ENCODE measurements at places on chromosomes 4 and X.

DNA sequence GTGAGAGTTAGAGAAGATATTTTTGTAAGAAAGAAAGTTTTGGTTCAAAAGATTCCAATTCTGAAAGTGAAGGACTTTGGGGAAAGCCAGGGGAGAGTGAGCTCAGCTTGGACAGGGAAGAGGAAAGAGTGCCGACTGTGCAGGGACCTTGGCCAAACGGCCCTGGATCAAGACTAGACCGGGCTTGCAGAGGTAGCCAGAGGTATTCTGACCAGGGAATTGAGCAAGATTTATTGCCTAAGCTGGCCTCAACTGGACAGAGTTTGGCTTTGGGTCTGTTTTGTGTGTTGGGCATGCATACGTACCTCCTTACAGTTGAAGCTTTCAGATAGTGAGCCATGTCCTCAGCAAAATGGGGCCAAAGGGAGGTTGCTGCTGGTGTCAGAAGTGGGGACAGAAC lies 11.6 kb downstream of the PLAC1 start:
- no peak for DNase-seq

- no peak for DNase-seq
Observed at GRCh38 chr4:35818520-35818919, 425.8 kb downstream of the ARAP2 start.

DNA sequence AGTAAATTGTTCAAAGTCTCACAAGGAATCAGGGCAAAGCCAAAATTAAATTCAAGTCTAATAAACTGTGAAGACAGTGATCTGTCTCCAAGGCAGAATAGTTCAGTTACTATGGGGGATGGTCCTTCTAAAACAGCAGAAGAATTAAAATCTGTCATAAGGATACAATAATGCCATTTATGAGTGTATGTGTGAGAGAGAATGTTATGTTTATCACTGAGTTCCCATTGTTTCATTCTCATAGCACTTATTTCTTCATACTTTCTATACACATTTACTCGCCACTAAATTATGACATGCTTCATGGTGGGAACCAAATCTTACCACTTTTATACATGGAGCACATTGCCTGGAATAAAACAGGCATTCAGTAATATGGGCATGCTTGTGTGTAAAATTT lies 102.5 kb downstream of the AMMECR1 start:
- no peak for DNase-seq

DNA sequence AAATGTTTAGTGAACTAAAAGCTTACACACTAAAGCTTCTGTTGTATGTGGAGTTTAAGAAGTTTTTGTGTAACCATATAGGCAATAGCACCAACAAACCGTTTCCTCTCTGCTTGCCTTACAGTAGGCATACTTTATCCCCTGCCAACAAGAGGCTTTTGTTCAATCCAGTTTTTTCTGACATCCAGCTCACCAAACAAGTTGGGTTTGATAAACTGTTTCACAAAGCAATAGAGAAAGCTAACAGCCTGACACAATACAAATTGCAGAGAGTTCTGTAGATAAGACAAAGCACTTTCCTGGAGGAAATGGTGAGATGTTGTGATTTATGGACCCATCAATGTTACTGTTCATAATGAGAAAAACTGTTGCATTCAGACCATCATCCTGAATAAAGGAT lies 53.8 kb downstream of the PACRGL start:
- no peak for DNase-seq

DNA sequence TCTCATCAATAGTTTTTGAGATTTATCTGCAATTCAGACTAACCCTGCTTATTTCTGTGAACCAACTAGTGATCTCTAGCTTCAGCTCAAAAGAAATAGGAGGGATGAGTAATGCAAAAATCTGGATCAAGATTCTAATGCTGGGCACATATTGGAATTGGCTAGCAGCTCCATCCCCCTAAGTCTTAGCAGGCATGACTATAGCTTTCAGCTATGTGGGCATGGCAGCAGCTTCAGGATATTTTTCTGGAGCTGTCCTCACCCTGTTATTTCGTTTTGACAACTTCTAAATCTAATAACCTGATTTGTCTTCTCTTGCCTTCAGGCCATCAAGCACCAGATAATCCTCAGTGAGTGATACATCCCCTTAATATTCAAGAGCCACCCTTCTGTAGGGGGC lies 50.8 kb upstream of the GNPDA2 start:
- no peak for DNase-seq

DNA sequence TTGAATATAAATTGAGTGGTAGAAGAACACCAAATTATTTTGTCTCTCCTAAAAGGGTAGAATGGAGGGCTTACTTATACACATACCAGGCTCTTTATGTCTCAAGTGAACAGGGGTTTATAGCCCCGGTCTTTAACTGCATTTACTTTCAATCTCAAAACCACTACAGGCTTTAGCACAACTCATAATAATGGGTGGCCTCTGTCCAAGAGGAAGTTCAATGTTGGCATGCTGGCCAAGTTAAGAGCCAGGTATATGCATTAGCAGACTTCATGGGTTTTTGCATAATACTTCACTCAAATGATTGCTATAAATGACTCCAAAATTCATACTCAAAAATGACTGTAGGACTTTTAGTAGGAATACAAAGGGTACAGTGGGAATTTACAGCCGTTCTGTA lies 118.5 kb upstream of the OTUD4 start:
- DNase-seq = no peak

DNA sequence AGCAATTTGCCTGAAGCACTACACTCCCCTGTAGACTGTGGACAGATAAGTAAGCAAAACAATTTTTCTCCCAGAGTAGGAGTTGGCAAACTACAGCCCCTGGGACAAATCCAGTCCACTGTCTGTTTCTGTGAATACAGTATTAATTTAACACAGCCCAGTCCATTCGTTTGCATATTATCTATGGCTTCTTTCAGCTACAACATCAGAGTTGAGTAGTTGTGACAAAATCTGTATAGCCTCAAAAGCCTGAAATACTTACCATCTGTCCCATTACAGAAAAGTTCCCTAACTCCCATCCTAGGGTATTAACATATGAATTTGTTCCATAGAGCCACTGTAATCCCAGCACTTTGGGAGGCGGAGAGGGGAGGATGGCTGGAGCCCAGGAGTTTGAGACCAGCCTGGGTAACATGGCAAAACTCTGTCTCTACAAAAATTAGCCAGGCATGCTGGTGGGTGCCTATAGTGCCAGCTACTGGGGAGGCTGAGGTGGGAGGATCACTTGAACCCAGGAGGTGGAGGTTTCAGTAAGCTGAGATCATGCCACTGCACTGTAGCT lies 53.0 kb downstream of the AMELX start:
- no peak for DNase-seq

DNA sequence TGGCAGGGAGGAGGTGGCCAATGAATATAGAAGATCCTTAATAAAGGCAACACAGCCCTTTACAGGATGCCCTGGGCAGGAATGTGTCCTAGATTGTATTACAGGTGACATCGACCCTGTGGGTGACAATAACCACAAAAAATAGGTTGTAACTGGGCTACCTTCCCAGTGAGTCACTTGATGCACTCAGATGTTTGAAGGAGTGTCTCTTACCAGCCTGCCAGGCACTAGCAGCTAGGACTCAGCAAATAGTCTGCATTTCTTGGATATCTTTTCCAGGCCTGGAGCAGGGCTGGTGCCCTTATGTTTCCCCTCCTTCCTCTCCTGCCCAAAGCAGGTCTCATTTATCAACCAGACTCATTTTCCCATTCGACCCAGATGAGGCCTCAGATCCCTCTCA lies 50.9 kb upstream of the TMEM164 start:
- no peak for DNase-seq

DNA sequence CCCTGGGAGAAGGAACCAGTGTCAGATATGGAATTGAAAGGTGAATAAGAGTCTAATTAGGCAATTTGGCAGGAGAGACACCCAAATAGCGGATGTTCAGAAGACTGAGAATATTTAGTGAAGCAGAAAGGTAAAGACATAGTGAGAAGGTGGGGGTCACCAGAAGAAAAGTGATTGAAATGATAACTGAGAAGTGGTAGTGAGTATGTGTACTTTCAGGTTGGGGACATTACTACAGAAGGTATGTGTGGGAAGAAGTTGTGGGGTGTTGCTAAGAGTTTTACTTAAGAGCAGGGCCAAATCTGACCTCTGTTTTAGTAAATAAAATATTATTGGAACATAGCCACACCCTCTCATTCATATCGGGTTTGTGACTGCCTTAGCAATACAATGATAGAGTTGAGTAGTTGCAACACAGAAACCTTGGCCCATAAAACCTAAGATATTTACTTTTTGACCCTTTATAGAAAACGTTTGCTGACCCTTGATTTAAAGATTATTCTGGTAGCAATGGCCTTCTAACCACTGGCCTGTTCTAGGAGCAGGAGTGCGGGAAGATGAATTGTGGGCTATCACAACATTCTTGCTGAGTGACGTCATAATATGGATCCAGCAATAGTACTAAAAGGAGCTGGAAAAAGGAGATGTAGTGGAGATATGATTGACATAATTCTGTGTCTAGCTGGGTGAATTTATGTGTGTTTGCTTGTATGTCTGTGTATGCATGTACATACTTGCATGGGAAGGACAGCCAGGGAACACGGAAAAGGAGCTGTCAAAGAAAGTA lies 115.3 kb downstream of the HS3ST1 start:
- DNase-seq = no peak

DNA sequence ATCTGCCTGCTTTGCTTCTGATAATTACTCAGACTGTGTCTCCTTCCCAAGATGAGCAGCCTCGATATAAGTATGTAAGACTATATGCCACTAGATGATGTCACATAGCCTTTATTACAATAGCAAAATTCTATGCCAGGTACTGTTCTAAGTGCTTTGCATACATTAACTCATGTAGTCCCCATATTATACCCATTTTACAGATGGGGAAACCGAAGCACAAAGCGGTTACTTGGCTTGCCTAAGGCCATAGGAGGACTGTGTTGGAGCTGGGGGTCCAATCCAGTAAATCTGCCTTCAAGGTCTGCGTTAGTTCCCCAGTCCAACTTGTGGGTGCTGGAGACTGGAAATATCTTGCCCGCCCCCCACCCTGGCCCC lies 826 bp upstream of the SCML1 start:
- DNase-seq = no peak

DNA sequence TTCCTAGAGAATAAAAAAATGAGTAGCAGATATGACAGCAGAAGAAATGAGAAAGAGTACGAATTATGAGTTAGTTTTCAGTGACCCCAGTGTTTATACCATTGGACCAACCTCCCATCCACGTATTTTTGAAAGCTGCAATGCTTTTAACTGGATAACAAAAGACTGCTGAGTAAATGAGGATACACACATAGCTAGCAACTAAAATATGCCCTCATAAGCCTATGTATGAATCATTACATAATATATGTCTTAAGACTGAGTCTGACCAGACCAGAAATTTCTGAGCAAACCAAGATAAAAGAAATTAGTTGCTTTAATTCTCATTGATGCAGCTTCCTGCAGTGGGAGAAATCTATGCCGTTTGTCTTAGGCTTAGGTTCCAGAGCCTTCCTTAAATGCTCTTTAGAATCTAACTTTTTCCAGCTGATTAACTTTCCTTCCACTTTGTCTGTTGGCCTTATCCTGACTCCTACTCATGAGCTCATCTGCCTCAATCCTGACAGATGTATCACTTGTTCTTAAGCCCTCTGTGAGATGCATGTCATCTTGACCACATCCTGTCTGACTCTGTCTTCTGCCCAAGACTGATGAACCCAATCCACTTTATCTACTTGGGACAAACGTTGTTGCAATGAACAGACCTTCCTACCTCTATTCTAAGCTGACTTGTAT lies 301.4 kb upstream of the AADAT start:
- DNase-seq = no peak

DNA sequence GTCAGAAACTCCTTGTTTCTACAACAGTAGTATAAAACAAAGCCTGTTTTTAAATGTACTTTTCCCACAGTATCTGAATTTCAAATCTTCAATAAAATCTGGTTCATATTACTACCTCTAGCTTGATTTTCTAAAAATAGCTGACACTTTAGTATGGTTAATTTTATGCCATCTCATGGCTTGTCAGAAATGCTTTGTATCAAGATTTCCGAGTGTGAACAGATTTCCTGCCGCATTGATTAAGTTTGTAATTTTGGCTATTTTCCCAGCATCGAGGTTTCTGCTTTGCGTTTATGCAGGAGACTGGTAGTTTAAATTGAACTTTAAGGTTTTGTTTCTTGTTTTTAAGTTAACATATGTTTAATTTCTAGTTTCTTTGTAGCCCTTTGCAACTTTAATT lies 44.2 kb downstream of the CLCN3 start:
- DNase-seq = no peak

DNA sequence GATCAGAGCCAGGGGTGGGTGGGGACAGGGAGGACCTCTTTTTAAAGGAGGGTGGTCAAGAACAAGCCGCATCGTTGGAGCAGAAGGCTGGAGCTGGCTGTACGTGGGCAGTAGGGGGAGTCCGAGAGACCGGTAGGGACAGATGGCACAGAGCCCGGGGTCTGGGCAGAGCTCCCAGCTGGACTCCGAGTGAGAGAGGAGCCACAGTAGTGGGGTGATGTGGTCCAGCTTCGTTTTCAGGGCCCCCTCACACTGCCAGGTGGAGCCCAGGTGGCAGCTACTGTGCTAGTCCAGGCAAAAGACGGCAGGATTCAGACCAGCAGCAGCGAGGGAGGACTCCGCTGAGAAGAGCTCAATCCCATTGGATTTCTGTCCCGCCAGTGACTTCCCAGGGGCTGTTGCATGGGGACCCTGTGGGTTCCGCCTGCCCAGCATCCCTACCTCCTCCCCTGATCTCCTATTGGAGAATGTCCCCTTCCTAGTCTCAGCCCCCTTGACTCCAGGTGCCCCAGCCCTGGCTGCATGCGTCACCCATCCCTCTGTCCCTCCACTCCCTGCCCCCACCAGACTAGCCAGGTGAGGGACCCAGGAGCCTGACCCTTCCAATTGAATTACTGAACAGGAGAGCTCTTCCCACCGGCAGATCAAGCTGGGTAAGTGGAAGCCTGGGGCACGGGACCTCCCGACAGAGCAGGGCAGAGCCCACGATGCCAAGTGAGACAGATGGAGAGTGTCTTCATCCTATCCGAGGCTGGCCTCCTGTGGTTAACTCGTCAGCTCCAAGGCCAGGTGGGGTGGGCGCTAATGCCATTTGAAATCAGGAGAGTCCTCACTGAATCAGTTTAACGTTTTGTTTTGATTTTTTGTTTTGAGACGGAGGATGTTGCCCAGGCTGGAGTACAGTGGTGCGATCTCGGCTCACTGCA lies 2.9 kb downstream of the ARHGAP4 start:
- peak; percentile 46 for DNase-seq

- DNase-seq = no peak
Observed at GRCh38 chrX:100600340-100600739, 15.6 kb downstream of the TNMD start.

DNA sequence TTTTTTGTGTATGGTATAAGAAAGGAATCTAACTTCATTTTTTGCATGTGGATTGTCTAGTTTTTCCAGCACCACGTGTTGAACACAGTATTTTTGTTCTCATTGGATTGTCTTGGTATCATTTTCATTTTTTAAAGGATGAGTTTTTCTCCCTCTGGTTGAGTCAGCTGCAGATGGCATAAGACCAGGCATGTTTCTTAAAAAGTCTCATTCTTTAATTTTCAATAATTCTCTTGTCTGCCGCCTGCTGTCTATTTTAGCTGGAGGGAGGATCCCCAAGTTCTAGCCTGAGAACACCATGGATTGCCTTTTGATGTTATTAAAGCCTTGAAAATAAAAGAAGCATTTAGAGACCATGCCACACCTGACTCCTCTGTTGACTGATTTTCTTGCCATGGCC lies 263.8 kb downstream of the ARHGAP24 start:
- no peak for DNase-seq

- no peak for DNase-seq
Observed at GRCh38 chr4:33625748-33626147, 2618.6 kb downstream of the ARAP2 start.

GRCh38 chr4:25814301-25815136 lies 48.3 kb downstream of the SEL1L3 start:
- DNase-seq = no peak

Measured in T47D (cell line).